Type B pancreatic cell (in vitro differentiated cells): ENCODE measurements at places on chromosomes 2 and 18. TPM values are rescaled to one million over a fixed set of nuclear protein-coding genes. Genes with fewer than 3 reads are reported as not detected.

GRCh38 chr2:216017365-216017764, 4.0 kb upstream of the MREG start:
- DNase-seq, result no peak

DNA sequence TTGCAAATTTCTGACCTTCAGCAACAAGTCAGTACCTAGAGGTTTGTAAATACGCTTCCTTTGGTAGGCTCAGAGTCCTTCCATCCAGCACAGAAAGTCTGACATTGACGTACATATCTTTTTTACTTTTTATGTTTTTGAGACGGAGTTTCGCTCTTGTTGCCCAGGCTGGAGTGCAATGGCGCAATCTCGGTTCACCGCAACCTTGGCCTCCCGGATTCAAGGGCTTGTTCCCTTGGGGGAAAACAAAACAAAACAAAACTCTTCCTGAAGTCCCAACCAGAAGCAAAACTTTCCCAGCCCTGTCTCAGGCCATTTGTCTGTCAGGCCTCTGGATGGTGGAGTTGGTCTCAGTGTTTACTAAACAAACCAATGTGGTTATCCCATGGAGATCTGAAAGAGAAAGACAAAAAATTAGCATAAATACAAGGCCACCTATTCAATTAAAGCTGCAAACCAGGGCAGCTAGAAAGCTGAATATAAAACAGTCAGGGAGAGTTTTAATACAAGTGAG, 29.6 kb upstream of the ATL2 start:
- no peak for DNase-seq

- no peak for DNase-seq
Measured at GRCh38 chr2:172053486-172053885, 31.8 kb upstream of the DLX1 start.

- no peak for DNase-seq
Measured at GRCh38 chr2:121992700-121993099, 237.2 kb downstream of the TSN start.

DNA sequence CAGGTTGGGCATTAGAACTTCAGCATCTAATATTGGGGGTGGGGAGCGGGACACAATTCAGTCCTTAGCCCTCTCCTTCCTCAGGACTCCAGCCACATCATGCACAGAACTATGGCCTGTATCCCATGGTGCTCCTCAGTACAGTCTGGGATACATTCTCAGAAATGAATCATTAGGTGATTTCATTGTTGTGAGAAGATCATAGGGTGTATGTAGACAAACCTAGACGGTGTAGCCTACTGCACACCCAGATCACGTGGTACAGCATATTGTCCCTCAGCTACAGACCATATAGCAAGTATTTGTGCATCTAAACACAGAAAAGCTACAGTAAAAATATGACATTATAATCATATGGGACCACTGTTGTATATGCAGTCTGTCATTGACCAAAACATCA, 23.2 kb upstream of the IMP4 start:
- no peak for DNase-seq

DNA sequence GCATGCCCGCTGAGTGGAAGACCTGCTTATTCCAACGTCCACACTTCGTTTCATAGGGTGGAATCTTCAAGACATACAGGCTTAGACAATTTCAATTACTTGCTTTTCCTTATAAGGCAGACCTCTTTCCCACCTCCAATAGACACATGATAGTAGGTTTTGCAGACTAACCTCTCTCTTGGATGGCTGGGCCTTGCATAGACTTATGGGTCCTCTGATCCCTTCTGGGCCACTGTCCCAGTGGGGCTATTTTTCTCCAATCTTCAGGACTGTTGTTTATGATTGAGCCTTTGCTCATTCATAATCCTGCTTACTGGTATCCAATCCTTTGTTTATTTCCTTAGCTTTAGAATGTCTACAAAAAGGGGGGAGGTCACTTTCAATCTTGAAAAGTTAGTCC, 138.9 kb downstream of the FAM210A start:
- DNase-seq, result no peak

- DNase-seq, result no peak
Measured at GRCh38 chr2:107361751-107362381, 464.8 kb upstream of the RGPD4 start.

DNA sequence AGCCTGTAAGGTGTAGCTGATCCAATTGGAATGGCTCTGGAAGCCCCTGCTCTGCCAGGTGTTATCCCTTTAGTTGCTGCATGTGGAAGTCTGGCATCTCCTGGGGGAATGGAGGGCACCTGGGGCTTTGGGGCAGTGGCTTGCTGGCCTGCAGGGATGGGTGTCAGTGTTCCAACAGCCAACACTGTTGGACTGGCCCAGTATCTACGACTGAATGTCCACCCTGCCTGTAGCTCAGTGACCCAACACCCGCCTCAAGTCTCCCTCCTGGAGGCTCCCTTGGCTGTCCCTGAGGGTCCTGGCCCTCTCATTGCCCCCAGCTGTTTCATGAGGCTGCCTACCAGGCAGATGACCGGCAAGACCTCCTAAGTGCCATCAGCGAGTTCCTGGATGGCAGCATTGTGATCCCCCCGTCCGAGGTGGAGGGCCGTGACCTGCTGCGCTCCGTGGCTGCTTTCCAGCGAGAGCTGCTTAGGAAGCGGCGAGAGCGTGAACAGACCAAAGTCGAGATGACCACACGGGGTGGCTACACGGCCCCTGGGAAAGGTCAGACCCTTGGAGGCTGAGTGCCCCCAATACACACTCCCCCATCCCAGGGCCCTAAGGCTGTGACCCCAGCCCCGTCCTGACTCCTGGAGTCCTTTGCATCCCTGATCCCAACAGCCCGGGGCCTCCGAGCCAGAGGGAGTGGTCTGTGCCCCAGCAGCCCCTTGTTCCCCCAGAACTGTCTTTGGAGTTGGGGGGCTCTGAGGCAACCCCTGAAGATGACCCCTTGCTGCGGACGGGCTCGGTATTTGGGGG, 7.7 kb downstream of the SLC4A3 start:
- DNase-seq, result peak; percentile 60

DNA sequence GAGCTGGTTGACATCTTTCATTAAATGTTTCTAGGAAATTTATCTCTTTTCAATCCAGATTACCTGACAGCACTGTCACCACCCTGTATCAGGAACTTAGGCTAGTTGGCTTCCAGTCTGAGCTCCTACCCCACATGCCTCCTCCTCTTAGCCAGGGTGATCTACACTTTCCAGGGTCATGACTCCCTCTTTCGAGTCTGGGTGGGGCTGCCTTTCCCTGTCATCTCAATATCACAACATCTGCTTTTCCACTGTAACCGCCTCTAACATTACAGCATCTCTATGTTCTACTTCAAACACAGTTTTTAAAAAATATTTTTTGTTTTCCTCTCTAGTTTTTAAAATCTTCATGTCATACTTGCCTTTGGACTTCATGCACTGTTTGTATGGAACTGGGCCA, 129.2 kb downstream of the RBMS1 start:
- DNase-seq, result no peak

DNA sequence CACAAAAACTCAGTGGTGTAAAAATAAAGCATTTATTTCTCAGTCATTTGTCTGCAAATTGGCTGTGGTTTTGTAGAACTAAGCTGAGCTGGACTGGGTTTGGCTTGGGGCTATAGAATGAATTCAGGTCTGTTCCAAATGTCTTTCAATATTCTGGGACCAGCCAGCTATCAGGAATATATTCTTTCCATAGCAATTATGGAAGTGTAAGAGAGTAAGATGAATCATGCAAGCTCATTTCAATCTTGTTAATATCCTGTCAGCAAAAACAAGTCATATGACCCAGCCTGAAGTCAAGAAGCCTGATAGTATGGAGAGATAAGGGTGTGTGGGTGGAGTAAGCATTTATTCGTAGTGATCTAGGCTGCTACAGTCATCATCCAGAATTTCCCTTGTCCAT, 481.0 kb upstream of the CDH2 start:
- no peak for DNase-seq

- no peak for DNase-seq
Measured at GRCh38 chr2:11030909-11031308, 119.2 kb downstream of the KCNF1 start.

- no peak for DNase-seq
Measured at GRCh38 chr2:241545106-241545505, 13.4 kb upstream of the BOK start.

DNA sequence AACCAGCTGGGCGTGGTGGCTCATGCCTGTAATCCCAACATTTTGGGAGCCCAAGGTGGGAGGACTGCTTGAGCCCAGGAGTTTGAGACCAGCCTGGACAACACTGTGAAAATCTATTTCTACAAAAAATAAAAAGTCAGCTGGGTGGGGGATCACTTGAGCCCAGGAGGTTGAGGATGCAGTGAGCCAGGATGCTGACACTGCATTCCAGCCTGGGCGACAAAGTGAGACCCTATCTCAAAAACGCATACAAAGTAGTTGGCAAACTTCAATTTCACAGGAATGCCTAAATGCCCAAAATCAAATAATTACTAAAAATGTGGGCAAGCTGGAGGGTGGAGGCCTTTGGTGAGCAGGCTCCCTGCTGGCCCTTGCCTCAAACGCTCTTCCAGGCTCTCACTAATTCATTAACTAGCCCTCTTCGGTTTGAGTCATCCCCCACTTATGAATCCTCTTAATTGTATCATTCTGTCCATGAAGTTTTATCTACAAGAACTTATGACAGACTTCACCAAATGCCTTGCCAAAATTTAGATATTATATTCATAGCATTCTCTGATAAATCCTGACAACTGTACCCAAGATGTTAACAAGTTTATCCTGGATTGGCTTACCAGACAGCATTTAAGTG, 68.7 kb upstream of the ZFP36L2 start:
- DNase-seq, result no peak

DNA sequence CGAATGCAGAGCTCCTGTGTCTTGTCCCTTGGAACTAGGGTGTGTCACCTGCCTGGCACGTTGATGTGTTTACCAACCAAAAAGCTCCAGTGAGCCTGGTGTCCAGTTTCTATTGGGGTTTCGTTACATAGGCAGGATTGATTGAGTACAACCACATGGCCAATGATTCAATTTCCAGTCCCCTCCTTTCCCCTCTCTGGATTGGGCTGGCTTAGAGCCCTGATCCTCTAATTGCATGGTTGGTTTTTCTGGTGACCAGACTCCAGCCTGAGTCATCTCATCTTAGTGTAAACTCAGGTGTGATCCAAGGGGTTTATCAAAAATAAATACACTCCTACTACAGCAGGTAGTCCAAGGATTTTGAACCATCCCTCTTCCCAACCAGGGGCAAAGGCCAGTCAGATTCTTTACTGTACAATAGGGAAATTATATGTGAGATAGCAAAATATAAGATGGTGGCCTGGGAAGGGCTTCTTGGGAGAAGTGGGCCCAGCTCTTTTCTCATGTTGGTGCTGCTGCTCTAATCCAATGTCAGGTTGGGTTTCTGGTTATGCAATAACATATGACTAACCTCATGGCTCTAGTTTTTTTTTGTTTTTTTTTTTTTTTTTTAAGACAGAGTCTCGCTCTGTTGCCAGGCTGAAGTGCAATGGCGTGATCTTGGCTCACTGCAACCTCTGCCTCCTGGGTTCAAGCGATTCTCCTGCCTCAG, 64.7 kb upstream of the MGAT5 start:
- DNase-seq, result no peak

DNA sequence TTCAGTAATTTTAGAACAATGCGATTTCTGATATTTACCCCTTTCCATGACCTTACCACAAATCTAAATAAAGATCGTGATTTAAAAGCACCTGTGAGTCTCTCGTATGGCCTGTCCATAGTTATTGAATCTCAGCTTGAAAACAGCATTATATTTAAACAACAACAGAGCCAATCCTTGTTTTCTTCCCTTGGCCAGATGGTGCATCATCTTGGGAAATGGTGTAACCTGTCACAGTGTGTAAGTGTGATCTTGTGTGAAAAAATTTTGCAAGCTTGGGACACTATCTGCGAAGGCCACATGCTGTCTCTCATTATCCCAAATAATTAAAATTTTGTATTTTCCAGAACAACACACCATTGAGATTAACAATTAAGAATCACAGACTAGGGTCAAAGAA, 262.7 kb upstream of the SPHKAP start:
- DNase-seq, result no peak

GRCh38 chr2:107992069-107992468, 5.7 kb downstream of the SLC5A7 start:
- DNase-seq, result no peak

DNA sequence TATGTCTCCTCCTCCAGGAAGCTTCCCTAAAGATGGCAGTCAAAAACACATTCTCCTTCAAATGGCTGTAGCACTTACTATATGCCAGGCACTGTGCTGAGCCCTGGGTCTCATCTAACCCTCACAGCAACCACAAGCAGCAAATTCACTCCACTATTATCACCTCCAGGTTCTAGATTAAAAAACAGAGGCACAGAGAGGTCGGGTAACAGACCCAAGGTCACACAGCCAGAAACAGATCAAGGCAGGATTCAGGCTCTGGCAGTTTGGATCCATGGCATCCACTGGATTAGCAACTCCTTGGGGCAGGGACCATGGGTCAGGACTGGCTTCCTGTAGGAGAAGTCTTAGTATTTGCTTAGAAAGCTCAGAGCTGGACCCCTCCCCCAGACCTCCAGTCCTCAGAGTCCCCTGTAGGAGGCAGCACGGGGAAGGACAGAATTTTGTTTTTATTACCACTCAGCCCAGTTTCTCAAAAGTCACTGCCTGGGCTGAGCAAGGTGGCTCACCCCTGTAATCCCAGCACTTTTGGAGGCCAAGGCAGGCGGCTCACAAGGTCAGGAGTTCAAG, 34.4 kb downstream of the ZFP36L2 start:
- no peak for DNase-seq

GRCh38 chr2:47602996-47603395, 179.9 kb upstream of the MSH6 start:
- no peak for DNase-seq

DNA sequence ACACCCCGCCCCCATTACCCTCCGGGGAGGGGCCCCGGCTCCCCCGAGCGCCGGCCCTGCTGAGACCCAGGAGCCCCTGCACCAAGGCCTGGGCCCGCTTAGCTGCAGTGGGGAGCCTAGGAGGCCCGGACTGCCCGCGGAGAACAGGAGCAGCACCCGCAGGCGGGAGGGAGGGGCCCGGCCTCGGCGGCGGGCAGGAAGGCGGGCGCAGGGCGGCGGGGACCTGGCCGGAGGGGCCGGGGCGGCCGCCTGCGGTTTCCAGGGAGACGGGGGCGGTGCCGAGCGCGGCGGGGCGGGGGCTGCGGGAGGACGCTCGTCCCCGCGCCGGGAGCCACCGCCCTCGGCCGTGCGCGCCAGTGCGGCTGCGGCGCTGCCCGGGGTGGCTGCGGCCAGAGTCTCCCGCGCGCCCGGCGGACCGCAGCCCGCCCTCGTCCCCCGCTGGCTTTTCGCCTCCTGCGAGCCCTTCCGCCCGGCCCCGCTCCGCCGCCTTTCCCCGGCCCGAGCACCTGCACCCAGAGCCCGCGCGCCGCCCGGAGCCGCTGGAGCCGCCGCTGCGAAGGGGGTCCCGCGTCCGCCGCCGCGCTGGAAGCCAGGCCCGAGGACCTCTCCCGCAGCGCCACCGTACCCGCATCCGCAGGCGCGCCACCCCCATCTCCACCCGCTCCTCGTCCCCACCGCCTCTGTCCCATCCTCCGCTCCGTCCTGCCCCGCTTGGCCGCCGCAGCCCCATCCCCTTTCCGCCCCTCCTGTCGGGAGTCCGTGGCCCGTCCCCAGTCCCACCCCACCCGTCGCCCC, 17.2 kb downstream of the GPC1 start:
- DNase-seq, result no peak

GRCh38 chr2:9251154-9252001, 44.8 kb downstream of the ASAP2 start:
- DNase-seq, result no peak

Gene SLC23A3
- 5.5 and 6.1 TPM in 2 replicates for total RNA-seq

Gene DNAH6
- total RNA-seq, result 0.62 and 3.8 TPM in 2 replicates

Gene CDH7
- 1.7 and 5.5 TPM in 2 replicates for total RNA-seq

Gene RNMT
- total RNA-seq, result 40.8 and 41.4 TPM in 2 replicates

Gene ACVR1
- 13.1 and 14.3 TPM in 2 replicates for total RNA-seq

Gene ANKZF1
- total RNA-seq, result 58.7 and 58.8 TPM in 2 replicates

Gene ARHGAP28
- 17.6 and 104 TPM in 2 replicates for total RNA-seq

Gene EGR4
- total RNA-seq, result 0.19 and 1.2 TPM in 2 replicates
